ENCODE measurements at places on chromosomes 5 and 9. TPM values are rescaled to one million over a fixed set of nuclear protein-coding genes. Genes with fewer than 3 reads are reported as not detected.

Gene ZNF366
- not detected for total RNA-seq

Gene CHSY3
- total RNA-seq: not detected

Gene OTP
- total RNA-seq: not detected

Gene SPATA31C1
- total RNA-seq: not detected

Gene RNF180
- 0.67 TPM for total RNA-seq

Gene PLPPR1
- total RNA-seq: not detected

GRCh38 chr5:133933670-133934295 is 34.6 kb downstream of the C5orf15 start:
- DNase-seq: no peak

DNA sequence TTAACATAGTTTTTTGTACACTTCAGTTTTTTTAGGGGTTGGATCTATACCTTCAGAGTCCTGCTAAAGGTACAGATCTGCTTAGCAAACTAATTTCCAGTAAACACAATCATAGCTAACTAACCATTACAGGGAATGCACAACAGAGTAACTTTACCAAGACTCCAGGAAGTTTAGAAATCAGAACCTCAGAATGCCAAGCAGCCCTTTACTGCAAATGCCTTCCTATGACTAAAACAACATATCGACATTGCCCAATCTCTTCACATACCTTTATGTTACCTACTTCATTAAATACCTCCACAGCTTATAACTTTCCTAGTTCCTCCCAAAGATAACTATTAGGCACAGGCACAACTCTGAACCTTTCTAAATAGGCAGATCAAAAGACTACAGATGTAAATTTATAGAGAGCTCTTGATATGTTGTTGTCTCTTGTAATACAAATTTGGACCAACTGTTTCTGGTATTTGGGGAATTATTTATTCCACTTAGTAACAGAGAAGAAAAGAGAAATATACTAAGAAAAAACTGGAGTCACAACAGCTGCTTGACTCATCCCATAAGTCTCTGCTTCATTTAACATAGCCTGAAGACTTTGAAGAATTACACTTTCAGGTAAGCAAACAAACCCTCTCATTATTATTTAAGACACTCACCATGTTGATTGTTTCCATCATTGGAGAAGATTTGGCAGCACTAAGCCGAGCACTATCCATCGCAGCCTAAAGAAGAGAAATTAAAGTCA is 46.0 kb upstream of the OR2K2 start:
- no peak for DNase-seq

- DNase-seq: no peak
Measured at GRCh38 chr5:6194906-6195612, 183.3 kb downstream of the MED10 start.

DNA sequence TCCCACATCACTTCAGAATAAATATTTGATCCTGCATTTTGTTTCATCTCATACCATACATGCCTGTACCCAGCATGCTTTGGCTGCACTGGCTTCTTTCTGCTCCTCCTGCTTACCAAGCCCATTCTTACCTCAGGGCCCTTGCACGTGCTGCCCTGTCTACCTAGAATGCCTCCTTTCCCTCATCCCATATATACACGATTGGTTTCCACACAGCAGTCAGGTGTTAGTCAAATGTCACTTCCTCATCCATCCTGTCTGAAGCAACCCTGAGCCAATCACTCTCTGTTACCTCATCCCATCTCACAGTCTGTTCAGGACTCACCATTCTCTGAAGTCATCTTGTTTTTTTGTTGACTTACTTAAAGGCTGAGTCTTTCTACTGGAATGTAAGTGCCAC is 30.3 kb downstream of the CAST start:
- no peak for DNase-seq

DNA sequence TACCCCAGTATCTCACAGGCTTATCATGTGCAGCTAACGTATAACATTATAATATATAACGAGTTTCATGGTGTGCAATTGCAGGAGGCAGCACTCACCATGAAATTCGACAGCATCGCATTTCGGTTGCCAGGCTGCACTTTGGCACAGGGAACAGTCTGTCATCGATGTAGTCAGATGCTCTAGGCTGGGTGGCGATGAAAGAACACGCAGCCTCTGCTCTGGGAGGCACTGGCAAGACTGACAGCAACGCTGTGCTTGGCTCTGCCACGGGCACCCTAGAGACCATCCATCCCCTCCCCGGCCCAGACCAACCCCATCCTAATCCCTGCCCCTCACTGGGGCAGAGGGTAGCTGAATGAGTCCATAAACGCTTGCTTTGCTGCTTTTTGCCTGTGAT is 290.8 kb downstream of the MED10 start:
- DNase-seq: no peak

- DNase-seq: no peak
Measured at GRCh38 chr9:117963493-117964090, 259.4 kb downstream of the TLR4 start.

DNA sequence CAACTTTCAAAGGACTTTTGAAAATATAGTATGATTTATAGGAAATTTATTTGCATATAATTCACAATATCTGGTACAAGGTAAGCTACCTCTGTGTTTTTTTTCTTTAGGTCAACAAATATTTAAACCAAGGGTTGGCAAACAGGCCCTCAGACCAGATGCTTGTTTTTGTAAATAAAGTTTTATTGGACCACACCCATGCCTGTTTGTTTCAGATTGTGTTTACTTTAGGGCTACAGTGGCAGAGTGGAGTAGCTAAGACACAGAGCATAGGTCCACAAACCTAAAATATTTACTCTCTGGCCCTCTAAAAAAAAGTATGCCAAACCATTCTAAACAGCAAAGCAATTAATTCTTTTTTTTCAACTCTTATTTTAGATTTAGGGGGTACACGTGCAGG is 119.7 kb upstream of the CCDC152 start:
- no peak for DNase-seq

- DNase-seq: no peak
Measured at GRCh38 chr9:14899815-14900193, 10.4 kb downstream of the FREM1 start.

DNA sequence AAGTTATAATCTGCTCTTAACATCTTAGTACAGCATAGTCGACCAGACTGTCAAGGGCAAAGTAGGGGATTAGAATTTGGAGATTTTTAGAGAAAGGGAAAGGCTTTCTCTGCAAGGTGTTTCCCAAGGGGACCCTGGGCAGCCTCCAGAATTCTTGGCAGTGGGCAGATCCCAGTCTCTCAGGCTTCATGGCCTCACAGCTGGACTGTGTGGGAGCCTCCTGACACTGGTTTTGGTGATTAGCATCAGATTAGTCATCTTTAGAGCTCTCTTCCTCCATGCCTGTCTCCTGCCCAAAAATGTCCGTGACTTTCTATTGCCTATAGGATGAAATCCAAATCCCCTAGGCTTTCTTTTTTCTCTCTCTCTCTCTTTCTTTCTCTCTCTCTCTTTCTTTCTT is 370.7 kb downstream of the ZSWIM6 start:
- DNase-seq: peak; percentile 32

DNA sequence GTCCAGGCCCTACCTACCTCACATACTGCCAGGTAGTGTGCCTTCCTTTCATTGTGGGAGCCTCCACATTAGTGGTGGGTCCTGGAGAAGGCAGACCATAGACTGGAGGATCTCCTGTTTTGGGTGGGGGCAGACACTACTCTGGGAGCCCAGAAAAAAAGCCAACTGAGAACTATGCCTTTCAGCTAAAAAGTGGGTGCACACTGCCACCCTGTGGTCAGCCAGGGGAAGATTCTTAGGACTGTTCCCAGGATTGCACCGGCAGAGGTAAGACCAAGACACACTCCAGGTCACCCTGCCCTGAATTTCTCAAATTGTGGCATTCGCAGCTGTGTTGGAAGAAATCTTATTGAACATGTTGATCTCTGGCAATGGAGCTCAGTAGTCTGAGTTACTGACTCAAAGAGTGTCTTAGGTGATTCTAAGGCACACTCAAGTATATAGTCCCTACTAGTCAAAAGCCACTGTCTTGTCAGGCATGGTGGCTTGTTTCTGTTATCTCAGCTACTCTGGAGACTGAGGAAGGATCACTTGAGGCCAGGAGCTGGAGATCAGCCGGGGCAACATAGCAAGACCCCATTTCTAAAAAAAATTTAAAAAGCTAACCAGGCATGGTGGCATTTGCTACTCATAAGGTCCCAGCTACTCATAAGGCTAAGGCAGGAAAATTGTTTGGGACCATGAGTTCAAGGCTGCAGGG is 3.6 kb downstream of the SIGMAR1 start:
- peak; percentile 78 for DNase-seq

DNA sequence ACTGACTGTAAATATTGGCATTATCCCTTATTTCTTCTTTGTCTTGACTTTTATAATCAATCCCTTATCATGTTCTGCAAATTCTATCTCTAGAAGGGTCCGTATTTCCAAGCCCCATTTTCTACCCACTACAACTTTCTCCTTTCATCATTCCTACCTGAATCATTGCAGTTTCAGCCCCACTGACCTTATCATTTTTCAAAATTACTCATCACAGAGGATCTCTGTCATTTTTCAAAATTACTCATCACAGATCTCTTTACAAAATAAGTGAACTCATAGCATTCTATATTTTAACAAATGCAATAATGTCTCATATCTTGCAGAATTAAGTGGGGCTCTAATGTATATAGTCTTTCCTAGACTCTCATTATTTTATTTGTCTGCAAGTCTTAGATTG is 256.9 kb upstream of the COX7C start:
- DNase-seq: no peak

DNA sequence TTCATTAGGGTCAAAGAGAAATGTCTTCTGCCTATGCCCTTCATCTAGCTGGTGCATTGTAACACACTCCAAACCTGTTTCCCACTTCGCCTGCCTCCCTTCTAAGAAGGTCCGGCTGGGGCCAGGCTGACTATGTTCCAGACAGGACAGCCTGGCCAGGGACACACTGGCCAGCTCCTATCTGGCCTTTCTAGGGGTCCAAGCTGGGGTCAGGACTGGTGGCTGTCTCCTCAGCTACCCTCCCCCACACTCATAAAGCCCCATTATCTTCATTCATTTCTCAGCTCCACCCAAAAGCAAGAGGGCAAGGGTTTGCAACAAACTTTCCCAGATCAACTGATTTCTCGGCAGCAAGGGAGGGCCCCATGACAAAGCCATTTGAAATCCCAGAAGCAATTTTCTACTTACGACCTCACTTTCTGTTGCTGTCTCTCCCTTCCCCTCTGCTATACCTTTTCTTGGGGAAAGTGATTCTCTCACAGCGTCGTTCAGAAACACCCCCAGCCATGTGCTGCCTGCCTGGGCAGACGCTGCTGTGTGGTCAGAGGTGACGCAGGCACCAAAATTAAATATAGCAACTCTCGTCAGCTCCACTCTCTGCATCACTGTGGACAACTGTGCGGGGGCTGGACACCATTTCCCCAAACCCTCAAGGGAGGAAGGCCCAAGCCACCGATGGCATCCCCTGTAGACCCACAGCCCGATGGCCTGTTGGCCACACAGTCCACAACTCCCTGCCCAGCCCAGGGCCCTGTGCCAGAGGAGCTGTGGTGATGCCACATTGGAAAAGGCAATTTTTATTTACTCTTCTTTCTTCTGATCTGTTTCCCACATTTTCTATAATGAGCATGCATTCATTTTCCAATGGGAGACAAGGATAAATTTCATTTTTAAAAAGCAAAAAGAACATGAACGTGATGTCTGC is 6.1 kb downstream of the IL13 start:
- DNase-seq: no peak

DNA sequence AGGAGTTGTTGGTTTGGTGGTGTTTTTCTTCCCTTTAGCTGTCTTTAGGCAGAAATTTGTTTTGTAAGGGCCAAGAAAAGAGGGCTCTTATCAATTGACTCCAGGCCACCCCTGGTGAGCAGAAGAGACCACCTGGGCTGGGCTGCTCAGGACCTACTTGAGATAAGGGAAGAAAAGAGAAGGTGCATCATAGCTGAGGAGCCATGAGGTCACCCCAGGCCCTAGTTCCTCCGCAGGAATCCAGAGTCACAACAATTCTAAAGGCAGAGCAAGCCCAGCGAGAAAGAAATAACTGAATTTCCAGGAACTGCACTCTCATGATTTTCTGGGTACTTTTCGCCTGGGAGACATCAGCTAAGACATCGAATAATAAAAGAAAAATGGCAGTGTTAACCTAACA is 34.9 kb downstream of the RFK start:
- DNase-seq: no peak

DNA sequence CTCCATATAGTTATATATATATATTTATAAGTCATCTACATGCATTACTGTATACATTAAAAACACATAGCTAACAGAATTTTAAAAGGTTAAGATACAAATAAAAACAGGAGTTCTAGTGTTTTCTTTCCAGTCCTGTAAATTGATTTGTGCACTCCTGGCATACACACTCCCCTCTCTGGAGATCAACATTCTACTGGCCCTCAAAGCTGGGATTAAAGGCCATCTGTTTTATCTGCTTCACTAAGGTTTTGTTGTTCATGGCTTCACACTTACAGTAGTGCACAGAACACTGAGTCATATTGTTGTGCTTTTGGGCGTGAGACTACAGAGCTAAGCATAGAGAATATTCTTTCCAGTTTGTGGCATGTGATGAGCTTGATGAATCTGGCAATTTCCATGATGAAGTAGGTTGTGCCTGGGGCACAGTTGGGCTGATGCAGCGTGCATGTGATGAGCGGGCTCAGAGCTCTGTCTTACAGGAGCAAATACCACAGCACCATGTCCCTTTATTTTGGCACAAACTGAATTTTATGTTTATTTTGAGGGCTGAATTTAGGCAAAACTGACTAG is 98.2 kb downstream of the TAF11L14 start:
- no peak for DNase-seq

DNA sequence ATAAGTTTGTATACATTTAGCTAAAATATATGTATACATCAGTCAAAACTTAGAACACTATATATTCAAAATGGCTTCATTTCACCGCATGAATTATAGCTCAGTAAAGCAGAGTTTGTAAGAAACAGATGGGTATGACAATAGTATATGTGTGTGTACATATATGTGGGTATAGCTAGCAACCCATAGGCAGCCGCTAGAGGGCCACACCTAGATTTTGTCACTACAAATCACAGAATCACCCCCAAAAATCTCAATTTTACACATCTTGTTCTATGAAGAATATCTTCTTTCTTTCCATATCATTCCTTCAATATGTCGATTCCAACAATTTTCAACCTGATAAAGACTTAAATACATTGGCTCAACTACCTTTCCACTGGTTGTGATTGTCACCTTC is 357.8 kb upstream of the CCNG1 start:
- no peak for DNase-seq

GRCh38 chr9:116594547-116594946 is 92.6 kb upstream of the TRIM32 start:
- DNase-seq: peak; percentile 33

DNA sequence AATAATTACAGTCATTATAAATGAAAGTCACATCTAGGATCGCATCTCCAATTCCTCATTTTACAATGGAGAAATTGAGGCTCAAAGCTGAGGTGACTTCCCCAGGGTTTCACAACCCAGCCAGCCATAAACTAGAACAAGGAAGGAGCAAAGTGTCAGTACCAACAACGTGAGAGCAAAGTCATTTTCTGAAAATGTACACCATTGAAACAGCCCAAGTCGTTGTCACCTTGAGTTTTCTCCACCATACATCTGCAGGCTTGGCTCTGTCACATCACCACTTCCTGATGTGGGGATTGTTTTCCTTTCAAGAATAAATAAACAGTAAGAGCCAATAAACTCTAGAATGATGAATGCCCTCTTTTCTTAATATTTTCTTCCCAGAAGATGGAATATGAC is 184.5 kb upstream of the PTGER4 start:
- DNase-seq: no peak

- no peak for DNase-seq
Measured at GRCh38 chr9:108994695-108995094, 18.6 kb downstream of the CTNNAL1 start.

GRCh38 chr9:136328622-136329041 is 1.3 kb downstream of the GPSM1 start:
- DNase-seq: peak; percentile 51

GRCh38 chr9:107620236-107620635 is 130.7 kb upstream of the KLF4 start:
- no peak for DNase-seq

Data from A673 (cell line).